ENCODE measurements at places on chromosomes 5 and 9. TPM values are rescaled to one million over a fixed set of nuclear protein-coding genes. Genes with fewer than 3 reads are reported as not detected.

GRCh38 chr5:53407373-53407772 lies 73.1 kb upstream of the FST start:
- no peak for DNase-seq

Gene OTULIN
- total RNA-seq = 19.2 TPM

DNA sequence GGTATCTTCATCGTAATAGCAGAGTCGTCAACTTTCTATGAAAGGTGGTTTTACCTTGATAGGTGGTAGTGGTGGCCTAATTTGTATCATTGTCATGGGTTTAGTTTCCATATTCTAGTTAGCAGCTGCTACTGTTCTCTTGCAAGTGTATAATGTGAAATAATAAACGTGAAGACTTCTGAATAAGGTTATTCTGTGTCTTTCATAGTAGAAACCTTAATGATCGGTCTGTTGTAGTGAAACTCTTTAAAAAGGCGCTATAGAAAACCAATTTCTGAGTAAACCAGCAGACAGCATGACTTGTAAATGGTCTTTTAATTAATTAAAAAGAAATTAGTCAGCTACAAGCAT lies 1.6 kb downstream of the SET start:
- DNase-seq = no peak

DNA sequence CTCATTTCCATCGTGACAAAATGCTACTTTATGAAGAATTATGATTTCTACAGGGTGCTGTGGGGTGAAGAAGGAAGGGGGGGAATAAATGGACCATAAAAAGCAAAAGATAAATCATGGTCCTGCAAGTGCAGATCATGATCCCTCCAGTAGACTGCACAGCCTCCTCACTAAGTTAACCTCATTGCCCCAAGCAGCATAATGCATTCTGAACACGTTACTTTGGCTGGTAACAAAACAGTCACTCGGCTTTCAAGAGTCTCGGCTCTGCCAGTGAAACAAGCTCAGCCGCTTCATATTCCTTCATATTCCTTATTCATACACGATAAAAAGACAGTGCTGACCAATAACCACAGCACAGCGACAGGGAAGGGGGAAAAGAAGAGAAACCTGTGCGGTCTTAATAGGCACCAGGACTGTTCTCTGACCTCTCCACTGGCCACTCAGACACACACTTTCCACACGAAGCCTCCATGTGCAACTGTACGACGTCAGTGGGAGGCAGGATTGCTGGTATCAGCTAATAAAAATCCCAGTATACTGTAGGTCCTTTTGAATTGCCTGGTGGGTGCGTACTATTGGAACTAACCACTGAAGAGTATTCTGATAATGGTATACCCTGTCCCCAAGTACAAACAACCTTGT lies 60.5 kb downstream of the ANKH start:
- no peak for DNase-seq

- peak; percentile 28 for DNase-seq
These were observed 15.7 kb downstream of the SQSTM1 start for GRCh38 chr5:179836225-179837019.

DNA sequence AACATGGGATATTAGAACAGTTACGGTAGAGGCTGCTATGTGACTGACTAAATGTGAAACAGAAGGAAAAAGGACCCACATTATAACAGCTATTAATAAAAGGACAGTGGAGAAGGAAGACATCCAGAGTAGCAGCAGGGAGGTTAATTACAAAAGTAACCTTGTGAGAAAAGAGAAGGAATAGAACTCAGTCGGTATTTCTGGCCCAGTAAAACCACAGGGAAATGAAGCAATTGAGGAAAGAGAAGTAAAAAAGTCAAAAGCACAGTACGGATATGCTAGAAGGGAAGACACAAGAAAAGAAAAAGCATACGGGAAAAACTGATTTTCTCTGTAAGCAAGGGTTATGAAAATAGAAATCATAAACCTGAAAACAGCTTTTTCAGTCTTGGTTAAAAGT lies 164.7 kb downstream of the RFX3 start:
- no peak for DNase-seq

DNA sequence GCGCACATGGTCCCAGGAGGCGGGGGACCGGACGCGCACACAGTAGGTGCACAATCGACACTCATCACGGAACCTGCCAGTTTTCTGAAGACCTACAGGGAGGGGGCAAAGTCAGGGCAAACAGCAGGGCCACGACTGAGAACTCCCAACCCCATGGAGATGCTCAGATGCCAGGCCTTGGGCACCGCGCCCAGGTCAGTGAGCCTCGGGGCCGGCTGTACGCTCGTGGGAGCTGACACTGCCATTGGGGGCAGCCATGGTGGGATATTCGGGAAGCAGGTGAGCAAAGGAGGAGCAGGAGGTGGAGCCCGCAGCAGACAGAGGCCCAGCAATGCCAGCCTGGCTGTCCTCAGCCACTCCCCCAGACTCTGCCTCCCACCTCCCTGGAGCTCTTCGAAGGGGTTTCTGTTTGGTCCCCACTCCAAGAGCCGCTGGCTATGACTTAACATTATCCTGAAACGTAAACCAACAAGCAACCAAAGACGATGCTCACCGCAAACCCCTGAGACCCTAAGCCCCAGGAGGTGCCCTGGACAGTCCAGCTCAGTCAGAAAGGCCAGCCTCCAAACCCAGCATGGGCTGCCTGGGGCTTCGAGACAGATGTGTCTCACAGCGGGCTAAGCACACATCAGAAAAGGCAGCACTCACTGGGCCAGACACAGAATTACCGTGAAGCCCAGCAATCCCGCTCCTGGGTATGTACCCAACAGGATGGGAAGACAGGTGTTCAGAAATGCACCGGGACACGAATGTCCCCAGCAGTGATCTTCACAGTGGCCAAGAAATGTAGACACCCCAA lies 78.4 kb downstream of the VAV2 start:
- DNase-seq = no peak

DNA sequence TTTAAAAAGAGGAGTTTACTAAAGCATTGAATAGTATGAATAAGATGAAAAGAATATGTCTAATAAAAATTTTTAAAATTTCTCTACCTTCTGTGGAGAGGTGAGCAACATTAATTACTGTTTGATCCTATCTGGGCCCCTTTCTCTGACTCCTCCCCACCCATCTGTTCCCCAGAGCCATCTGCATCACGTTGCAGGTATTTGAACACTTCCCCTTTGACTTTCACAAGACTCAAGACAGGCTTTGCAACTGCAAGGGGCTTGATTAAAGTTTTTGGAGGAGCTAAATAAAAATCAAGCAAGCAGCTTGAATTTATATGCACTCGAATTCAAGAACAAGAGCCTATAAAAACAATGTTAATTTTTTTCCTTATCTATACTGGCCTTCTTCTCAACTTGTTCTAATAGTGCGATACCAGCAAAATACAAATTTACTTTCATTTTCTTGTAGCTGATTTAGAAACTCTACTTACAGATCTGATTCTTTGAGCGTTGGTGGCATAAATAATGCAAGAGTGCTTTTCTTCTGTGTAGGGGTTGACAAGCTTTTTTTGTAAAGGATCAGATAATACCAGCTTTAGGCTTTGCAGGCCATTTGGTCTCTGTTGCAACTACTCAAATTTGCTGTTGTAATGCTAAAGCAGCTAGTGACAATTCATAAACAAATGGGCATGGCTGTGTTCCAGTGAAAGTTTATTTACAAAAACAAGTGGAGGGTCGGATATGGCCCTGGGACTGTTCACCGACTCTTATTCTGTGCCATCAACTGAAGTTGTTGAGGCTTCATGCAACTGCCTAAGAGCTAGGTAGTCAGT lies 21.2 kb downstream of the TXNDC8 start:
- DNase-seq = peak; percentile 11

DNA sequence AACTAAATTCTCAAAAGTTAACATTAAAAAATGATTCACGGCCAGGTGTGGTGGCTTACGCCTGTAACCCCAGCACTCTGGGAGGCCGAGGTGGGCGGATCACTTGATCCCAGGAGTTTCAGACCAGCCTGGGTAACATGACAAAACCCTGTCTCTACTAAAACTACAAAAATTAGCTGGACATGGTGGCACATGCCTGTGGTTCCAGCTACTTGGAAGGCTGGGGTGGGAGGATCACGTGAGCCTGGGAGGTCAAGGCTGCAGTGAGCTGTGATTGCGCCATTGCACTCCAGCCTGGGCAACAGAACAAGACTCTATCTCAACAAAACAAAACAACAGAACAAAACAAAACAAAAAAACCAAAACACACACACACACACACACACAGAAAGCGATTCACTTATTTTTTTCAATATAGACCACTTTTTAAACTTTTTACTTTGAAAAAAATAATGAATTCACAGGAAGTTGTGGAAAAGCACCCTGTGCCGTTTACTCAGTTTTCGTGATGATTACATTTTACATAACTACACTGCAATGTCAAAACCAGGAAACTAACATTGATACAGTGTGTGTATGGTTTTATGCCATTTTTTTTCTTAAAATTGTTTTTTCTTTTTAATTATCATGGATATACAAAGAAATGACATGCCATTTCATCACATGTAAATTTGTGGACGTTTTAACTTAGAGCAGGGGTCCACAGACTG lies 73.7 kb downstream of the TENT4A start:
- no peak for DNase-seq

Gene STPG3
- not detected for total RNA-seq

Gene OSMR
- 2.3 TPM for total RNA-seq

Gene DBH
- not detected for total RNA-seq

Gene CCL28
- total RNA-seq = 3.4 TPM

Measured in GM23338 (cell line).